ENCODE measurements at places on chromosomes 3 and 15.

DNA sequence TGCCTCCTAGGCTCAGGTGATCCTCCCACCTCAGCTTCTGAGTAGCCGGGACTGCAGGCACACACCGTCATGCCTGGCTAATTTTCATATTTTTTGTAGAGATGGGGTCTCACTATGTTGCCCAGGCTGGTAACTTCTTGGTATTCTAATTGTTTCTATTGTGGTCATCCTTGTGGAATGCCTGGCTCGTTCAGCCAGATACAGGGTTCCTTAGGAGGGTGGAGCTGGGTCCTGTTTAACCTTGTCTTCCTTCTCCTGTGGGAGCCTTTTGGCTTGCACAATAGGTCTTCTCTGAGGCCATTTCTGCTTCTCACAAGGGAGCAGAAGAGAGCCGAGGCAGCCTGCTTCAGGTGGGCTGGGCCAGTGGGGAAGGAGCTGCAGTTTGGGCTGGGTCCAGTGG, 15.7 kb downstream of the PLEKHO2 start:
- no peak for DNase-seq

DNA sequence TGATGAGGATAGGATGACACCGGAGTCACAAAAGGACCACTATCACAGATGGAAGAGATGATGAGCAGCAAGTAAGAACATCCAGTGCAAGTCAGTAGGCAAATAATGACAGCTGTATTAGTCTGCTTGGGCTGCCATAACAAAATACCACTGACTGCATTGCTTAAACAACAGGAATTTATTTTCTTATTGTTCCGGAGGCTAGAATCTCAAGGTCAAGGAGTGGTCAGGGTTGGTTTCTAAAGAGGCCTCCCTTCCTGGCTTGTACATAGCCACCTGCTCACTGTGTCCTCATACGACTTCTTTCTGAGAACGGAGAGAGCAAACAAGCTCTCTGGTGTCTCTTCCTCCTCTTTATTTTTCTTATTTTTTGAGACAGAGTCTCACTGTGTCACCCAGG, 380.7 kb downstream of the PLOD2 start:
- no peak for DNase-seq

GRCh38 chr15:80856400-80856799, 77.2 kb downstream of the CEMIP start:
- no peak for DNase-seq

DNA sequence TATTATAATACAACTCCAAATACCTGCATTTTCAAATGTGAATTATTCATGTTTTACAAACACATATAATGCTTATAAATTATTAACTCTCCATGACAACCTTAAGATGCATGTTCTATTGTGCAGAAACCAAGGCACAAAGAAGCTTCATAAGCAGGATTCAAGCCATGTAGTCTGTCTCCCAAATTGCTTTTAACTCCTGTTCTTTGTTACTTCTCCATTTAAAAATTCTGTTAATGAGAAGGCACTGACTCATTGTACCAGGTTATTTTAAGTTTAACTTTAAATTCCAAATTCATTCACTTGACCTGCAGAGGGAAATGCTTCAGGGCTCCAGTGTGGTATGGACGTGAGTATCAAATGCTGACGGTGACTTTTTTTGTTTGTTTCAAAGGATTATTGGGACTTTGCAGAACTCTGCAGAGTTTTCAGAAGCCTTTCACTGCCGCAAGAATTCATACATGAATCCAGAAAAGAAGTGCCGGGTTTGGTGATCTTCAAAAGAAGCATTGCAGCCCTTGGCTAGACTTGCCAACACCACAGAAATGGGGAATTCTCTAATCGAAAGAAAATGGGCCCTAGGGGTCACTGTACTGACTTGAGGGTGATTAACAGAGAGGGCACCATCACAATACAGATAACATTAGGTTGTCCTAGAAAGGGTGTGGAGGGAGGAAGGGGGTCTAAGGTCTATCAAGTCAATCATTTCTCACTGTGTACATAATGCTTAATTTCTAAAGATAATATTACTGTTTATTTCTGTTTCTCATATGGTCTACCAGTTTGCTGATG, 100.0 kb downstream of the MME start:
- no peak for DNase-seq

DNA sequence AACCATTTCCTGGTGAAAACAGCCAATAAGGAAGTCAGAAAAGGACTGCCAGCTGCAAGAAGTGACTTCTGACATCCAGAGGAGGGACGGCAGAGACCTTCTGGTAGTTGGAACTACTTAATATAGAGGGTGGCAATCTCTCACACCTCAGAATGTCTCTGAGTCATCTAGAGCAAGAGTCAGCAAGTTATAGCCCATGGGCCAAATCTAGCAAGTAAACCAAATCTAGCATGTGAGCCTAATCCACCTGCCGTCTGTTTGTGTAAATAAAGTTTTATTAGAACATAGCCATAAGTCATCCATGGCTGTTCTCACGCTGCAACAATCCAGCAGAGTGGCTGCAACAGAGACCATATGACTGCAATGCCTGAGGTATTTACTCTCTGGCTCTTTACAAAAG, 160.5 kb upstream of the NR2E3 start:
- no peak for DNase-seq

GRCh38 chr3:85586018-85586417, 627.2 kb downstream of the CADM2 start:
- DNase-seq, result no peak

- DNase-seq, result no peak
Measured at GRCh38 chr3:194905696-194906095, 220.0 kb downstream of the FAM43A start.

GRCh38 chr3:162073422-162073975, 576.9 kb downstream of the OTOL1 start:
- no peak for DNase-seq

GRCh38 chr3:167739190-167739810, 3.8 kb downstream of the SERPINI1 start:
- DNase-seq, result no peak

DNA sequence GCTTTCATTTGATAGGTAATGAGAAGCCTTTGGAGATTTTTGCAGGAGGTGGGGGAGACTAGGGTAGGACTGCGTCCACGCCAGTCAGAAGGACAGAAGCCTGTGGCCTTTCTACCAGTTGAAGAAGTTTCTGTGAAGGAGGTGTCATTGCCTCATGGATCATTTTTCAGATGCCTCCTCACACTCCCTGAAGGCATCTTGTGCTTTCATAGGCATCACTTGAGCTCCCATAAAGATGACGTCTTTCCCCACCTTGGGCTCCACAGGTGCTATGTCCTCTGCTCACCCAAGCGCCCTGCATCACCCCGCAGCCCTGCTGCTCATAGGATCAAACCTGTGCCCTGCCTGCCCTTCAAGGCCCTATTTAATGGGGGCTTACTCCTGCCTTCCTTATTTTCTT, 7.5 kb upstream of the ITGA11 start:
- no peak for DNase-seq

DNA sequence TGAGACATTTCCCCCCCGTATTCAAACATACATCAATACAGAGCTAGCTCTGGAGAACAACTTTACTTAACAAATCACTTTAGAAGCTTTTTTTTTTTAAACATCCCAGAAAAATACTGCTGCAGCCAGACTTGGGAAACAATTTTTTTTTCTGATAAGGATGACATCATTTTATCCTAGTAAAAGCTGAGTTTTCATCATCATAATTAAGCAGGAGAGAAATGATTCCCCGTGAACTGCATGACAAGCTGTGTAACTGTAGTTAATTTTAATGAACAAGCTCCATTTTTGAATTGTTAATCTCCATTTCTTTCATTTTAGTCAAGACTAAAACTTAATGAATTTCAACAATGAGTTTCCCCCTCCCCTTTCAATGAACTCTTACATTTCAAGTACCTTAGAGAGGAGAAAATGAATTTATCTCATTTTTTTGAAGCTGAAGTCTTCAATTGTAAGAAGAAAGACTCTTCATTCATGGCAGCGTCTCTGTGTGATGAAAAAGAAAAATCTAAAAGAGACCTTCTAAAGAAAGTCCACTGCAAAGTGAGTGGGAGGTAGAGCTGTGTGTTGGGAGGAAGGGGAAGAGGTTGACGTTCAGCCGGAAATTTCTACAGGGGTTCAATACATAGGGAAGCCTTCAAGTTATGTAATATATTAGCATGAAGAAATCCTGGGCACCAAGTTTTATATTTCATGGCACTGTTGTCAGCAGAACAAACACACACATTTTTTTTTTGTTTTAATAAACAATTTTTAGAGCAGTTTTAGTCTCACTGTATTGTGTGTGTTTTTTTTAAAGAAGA, 31.7 kb downstream of the HES1 start:
- DNase-seq, result no peak

- no peak for DNase-seq
Measured at GRCh38 chr15:92365084-92365483, 28.6 kb upstream of the ST8SIA2 start.

DNA sequence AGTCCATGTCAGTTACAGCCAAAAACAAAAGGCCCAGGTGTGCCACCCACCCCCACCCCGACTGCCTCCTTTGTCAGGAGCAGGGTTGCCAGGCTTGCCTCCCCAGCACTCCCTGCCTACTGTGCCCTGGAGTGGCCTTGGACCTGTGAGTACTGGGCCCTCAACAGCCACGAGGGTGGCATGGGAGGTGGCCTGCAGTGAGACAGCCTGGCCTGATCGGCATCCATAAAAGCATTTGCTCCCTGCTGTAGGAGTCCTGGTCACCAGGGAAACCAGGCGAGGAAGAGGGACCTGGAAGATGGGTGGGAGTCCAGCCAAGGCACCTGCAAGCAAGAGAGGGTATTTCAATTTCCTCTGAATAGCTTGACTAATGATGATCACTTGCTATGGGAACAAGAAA, 56.4 kb upstream of the KCNMB2 start:
- no peak for DNase-seq

DNA sequence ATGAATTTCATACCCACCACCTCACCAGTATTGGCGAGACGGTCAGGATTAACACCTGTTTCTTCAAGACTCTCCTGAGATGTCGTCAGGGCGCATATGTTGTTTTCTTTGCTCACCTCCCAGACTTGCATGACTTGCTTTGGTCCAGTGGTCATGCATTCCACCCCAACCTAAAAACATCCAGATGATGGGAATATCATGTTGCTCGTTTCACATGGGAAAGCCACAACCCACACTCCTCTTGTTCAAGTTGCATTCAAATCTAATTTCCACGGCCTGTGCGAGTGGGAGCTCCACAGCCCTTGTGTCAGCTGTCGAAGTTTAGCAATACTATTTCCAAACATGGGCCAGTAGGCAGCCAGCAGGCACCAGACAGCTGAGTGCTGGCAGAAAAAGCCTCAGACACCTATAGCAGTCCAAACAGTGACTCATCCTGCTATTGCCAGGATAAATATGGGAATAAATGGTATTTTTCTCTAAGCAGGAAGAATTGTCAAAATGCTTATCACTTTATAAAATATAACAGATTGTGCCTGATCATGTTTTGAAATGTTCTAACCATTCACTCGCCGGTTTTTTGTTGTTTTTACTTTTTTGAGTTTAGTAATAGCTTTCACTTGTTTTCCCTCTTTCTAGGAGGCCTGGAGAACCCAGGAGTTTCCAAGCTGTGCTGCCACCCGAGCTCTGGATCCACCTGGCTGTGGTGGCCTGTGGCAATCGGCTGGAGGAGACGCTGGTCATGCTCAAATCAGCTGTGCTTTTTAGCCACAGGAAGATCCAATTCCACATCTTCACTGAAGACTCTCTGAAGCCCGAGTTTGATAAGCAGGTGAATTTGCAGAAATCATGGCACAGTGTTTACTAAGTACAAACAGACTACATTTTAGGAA, 20.1 kb downstream of the GXYLT2 start:
- no peak for DNase-seq

GRCh38 chr3:127029658-127030507, 47.0 kb downstream of the PLXNA1 start:
- DNase-seq, result no peak

GRCh38 chr3:35737934-35738706, 98.8 kb downstream of the ARPP21 start:
- no peak for DNase-seq

- no peak for DNase-seq
Measured at GRCh38 chr3:88621586-88621985, 471.8 kb downstream of the C3orf38 start.

Measured in stimulated activated CD4-positive, alpha-beta T cell treated with anti-CD3 and anti-CD28 coated beads, Interleukin-4, amount 100 ng/mL, for 24 hours (primary cell).